ENCODE measurements at places on chromosomes 2 and 18.

DNA sequence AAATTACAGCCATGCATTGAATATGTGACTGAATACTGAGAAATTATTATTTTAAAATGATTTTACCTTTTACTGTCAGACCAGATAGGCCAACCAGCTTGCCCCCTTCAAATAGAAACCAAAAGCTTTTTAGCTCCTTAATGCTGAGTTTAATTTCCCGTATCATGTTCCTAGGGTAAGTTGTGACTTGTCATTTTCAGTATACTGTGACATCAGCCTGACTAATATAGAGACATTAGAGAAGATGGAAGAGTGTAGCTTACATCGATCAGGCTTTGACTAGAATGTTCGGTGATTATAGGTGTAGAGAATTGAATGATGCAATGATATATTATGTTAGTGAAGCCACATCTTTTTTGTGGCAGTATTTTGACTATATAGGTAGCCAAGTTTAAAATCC lies 50.6 kb upstream of the ZEB2 start:
- no peak for DNase-seq

GRCh38 chr2:85246348-85246747 lies 81.4 kb downstream of the TGOLN2 start:
- no peak for DNase-seq

DNA sequence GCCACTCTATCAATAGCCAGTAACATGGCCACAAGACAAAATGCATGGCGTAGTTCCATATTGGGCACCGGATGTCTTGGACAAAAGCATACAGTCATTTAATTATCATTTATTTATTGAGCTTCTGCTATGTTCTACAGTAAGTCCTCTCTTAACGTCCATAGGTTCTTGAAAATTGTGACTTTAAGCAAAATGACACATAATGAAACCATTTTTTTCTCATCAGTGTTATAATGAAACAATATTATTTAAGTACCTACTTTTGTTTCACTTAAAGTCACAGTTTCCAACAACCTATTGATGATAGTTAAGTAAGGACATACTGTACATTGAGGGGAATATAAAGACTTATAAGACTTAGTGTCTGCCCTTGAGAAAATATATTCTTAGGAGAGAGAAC lies 84.9 kb downstream of the XRCC5 start:
- DNase-seq: no peak

DNA sequence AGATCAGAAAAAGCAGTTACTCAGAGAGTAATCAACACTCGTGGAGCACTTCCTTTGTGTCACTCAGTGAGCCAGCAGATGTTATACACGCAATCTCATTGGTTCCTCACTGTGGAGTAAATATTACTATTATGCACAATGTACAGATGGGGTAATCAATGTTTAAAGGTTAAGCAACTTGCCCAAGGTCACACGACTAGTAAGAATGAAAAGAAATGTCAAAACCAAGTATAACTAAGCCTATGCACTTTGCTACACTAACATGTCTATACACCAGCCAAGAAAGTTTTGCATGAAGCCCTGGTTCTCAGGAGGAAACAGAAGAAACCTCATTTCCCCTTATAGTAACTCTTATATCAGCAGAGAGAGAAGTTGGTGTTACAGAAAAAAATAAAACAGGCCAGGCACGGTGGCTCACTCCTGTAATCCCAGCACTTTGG lies 5.4 kb downstream of the METTL21A start:
- no peak for DNase-seq

- DNase-seq: no peak
These were observed 45.2 kb upstream of the GCG start for GRCh38 chr2:162197069-162197825.

- DNase-seq: no peak
These were observed 106.2 kb upstream of the BZW1 start for GRCh38 chr2:200705305-200706041.

DNA sequence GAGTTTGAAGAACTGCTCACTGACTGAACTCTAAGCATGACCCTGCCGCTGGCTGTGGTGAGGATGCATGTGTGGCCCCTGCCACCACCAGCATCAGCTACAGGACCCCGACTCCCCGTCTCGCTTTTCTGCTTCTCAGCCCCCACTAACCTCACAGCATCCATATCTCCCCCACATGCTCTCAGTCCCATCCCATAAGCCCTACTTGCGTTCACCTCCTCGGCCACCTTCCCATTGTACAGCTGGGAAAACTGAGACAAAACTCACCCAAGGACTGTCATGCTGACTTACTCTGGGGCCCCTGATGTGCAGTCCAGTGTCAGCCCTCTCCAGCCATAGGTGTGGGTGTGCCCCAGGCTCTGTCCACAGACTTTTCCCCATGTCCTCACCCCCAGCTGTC lies 104.2 kb upstream of the SH3BP4 start:
- no peak for DNase-seq

DNA sequence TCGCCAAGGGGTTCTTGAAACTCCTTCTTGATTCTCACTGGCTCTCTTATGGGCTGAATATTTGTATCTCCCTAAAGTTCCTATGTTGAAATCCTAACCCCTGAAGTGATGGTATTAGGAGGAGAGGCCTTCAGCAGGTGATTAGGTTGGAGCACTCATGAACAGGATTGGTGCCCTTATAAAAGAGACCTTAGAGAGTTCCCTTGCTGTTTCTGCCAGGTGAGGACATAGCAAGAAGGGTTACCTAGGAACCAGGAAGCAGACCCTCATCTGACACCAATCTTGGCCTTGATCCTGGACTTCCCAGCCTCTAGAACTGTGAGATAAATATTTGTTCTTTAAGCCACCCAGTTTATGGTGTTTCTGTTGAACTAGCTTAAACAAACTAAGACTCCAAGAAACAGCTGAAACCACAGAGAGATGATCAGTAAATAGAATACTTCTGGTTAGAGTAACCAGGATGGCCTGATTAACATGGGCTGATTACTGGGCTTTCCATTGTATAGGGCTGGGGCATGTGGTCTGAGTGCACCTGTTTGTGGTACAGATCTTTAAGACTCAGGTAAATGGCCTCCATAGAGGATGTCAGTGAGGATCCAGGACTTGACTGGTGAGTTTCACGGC lies 7.7 kb upstream of the CDC42EP3 start:
- no peak for DNase-seq

GRCh38 chr2:184589261-184589660 lies 9.1 kb upstream of the ZNF804A start:
- DNase-seq: no peak

GRCh38 chr2:68837861-68838341 lies 33.3 kb downstream of the BMP10 start:
- DNase-seq: no peak

DNA sequence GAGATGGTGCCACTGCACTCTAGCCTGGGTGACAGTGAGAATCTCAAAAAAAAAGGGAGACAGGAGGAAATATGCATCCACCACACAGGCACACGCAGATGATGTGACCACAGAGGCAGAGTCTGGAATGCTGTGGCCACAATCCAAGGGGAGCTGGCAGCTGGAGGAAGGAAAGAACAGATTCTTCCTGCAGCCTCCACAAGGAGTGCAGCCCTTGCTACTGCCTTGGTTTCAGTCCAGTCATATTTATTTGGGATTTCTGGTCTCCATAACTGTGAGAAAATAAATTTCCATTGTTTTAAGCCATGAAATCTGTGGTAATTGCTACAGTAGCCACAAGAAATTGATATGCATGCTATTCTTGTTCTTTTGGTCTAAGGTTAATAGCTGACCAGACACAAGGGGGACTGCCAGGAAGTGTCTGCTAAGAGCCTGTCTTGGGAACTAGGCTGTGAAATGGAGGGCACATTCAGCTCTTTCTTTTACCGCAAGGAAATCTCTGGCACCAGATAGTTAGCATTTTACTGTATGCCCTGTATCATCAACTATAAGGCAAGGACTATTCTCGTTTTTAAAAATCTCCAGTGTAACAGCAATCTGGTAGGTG lies 133.1 kb upstream of the SEC11C start:
- DNase-seq: no peak

GRCh38 chr2:149160701-149161217 lies 122.3 kb downstream of the LYPD6B start:
- no peak for DNase-seq

Data from stimulated activated CD4-positive, alpha-beta T cell treated with anti-CD3 and anti-CD28 coated beads, Interleukin-1b, Interleukin-23, amount 100 ng/mL, for 1 hour (primary cell).